ENCODE measurements at places on chromosomes 12 and 14. TPM values are rescaled to one million over a fixed set of nuclear protein-coding genes. Genes with fewer than 3 reads are reported as not detected.

DNA sequence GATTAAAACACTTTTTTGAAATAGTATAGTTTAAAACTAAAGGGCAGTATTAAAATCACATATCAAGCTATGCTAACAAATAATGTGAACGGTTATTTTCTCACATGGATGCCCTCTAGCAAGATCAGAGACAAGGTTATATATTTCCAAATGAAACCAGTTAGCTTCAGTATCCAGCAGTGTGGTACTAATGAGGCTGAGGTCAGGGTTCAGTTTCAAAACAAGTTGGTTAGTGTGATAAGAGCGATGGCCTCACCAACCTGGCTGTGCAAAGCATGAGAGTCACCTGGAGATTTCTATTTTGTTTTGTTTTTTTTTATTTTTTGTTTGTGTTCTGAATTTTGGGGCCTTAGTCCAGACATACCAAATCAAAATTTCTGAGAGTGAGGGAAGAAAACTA is 352.2 kb upstream of the KITLG start:
- no peak for DNase-seq

- no peak for DNase-seq
These were observed 52.6 kb upstream of the STRN3 start for GRCh38 chr14:31078766-31079165.

DNA sequence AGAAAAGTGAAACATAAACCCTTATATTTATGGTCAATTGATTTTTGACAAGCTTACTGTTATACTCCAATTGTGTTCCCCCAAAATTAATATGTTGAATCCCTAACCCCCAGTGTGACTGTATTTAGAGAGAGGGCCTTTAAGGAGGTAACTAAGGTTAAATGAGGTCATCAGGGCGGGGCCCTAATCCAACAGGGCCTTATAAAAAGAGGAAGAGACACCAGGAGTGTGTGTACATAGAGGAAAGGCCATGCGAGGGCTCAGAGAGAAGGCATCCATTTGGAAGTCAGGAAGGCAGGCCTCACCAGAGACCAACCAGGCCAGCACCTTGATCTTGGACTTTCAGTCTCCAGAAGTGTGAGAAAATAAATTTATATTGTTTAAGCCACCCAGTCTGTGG is 6.5 kb upstream of the VTI1B start:
- DNase-seq: no peak

DNA sequence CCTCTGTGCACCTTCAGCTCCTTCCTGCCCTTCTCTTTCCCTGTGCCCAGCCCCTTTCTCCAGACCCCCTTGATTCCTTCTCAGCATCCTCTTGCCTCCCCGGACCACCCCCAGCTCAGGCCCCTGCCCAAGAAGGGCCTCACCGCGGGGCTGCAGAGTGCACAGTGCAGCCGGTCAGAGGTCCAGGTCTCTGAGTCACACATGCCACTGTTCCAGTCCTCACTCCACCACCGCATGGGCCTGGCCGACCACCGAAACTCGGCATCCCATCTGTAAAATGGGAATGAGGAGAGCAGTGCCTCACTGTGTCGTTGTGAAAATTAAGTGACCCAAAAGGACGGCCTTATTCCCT is 13.3 kb downstream of the BDKRB1 start:
- no peak for DNase-seq

Gene MYBPC1
- 0.15 TPM for polyA plus RNA-seq

GRCh38 chr12:49974231-49974675 is 1.5 kb downstream of the AQP6 start:
- DNase-seq: no peak

GRCh38 chr14:35298351-35298750 is 6.2 kb downstream of the PSMA6 start:
- no peak for DNase-seq

DNA sequence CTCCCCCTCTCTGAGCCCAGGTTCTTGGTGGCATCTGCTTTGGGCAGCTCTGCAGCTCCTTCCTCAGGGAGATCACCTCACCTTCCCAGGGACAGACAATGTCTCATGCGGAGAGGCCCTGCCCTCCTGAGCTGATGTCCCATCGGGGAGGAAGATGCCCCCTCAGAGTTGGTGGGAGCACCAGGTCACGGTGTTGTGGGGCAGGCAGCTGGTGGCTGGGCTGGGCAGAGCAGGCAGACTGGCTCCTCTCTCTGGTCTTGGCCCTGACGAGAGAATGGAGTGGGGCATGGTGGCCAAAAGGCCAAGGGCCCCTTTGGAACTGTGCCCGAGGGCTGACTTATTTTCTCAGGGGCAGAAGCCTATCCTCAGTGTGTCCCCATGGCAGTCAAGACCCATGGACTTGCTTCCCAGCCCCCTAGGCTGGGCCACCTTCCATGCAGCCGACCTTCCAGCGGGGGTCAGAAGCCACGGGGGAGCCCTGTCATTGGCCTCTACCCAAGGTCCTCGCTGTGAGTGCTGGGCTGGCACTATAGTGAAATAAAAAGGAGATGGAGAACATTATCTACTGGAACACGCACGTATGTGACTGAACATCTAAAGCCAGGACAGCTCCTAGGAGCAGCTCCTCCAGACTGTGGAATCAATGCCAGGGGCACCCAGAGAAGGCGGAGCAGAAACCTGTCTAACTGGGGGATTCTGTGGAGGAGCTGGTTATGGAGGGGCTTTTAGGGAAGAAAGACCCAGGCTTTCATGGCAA is 21.9 kb downstream of the PPP2R5C start:
- DNase-seq: no peak

- no peak for DNase-seq
These were observed 24.5 kb downstream of the NELL2 start for GRCh38 chr12:44851586-44851985.

DNA sequence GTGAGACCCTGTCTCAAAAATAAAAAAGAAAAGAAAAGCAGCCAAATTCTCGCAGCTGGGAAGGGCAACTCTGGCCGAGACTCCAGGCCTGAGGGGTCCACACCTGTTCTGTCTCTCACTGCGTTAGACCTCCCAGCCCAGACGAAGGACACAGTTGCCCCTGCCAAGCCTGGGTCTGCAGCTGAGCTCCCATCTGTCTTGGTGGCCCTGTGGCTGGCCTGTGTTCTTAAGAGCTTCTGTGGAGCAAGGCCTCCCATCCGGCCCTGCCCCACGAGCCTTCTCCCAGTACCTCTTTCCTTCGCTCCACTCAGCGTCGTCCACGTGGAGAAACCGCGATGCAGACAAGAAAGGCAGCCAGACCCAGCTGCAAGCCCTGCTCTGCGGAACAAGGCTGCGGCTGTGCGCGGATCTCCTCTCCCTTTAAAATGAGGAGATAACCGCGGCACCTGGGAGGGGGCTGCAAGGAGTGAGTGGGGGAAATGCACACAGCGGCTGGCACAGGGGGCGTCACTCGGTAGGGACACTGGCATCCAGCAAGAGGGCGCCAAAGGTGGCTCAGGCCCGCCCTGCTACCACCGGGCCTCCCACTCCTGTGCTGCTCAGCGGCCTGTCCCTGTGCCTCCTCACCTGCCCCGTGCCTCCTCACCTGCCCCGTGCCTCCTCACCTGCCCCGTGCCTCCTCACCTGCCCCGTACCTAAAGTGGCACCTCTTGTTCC is 42.4 kb downstream of the LRRC74A start:
- no peak for DNase-seq

DNA sequence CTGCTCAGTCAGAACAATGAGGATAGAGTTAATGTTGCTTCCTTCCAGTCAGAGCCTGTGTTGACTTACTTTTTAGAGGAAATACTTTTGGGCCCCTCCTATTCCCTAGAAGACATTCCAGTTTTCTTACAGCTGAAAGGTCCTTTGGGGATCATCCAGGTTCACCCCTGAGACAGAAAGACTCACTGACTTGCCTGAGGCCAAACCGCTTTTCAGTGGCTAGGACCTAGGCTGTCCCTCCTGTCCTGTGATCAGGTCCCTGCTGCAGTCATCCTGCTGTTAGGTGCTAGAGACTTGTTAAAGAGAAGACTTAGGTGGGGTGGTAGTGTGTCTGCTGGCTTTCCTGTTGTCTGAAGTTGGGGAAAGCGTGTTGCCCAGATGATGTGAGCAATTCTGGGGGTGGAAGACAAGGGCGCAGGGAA is 39.6 kb downstream of the SUSD6 start:
- DNase-seq: no peak

Gene TAS2R50
- polyA plus RNA-seq: not detected

Gene DIO2
- 0.52 TPM for polyA plus RNA-seq

GRCh38 chr14:104936361-104937155 is 11.9 kb downstream of the PLD4 start:
- DNase-seq: no peak

Gene EPYC
- 0.09 TPM for polyA plus RNA-seq

GRCh38 chr14:101813171-101813759 is 51.8 kb downstream of the PPP2R5C start:
- DNase-seq: no peak

- DNase-seq: no peak
These were observed 87.5 kb downstream of the EPS8 start for GRCh38 chr12:15701631-15702156.

GRCh38 chr14:72275242-72275641 is 343.0 kb downstream of the RGS6 start:
- DNase-seq: no peak

- DNase-seq: no peak
These were observed 10.4 kb upstream of the KRT7 start for GRCh38 chr12:52222692-52223091.

Gene TAS2R46
- 0.22 TPM for polyA plus RNA-seq

DNA sequence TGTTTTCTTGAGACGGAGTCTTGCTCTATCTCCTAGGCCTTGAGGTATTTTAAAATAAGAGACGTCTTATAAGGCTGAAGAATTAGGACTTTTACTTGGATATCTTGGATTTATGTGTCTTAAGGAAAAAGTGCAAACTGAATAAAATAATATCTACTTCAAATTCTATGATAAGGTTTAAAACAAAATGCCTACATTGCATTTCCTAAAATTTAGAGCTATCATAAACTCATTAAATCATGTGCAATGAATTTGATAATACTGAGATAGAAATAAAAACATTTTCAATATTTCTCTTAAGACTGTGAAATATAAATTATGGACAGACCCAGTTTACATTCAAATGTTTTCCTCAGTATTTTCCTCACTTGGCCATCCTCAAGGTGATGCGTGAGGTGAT is 729.5 kb upstream of the LMO3 start:
- no peak for DNase-seq

GRCh38 chr14:74630881-74631690 is 19.0 kb upstream of the LTBP2 start:
- DNase-seq: no peak

- no peak for DNase-seq
These were observed 1106.0 kb downstream of the BCL11B start for GRCh38 chr14:98165976-98166375.

GRCh38 chr14:98174041-98174440 is 1098.0 kb downstream of the BCL11B start:
- DNase-seq: no peak

DNA sequence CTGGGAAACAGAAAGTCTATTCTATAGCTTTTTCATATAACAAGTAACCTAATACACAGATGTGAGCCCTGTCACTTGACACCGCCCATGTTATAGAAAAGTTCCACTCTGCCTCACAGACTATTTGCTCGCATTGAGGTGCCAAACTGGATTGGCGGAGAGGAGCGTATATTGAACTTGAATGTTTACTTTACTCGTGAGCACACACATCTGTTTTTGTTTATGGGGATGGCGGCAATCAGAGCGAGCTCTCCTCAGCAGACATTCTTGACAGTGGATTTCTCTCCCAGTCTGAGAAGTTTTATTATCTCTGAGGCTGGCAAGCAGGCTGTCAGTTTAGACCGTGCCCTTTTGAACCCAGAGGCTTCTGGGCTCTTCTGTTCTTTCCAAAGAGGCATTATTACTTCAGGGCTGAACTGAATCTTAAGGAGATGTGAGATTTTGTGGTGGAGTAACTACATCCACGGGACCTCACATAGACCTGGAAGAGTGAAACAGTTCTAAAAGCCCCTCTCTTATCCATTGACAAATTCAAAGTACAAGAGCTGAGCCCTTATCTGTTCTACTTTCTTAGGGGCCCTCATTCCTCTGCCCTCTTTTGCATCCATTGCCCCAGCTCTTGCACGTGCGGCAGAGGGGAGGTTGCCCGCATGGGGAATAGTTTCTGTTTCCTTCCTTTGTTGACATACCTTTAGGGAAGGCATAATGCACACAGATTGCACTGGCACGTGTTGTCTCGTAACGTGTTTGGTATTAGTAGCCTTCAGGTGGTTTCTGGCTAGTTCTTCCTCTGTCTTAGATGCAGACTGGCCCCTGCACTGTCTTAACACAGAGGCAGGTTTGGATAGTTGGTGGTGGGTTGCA is 68.2 kb downstream of the DRAM1 start:
- no peak for DNase-seq

DNA sequence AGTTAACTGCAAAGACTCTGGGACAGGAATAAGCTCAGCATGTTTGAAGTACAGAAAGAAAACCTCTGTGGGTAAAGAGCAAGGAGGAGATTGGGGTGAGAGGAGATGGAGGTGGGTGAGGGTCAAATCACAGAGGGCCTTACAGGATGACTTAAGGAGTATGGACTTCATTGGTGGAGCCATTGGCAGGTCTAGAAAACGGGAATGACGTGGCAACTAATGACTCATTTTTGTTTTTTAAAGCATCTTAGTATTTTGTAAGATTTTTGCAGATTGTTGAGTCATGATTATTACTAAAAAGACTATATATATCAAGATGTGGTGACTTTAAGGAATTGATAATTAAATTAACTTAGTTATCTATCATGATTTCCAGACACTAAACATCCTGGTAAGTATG is 18.5 kb downstream of the UTP20 start:
- no peak for DNase-seq

Gene GPR132
- polyA plus RNA-seq: 0.48 TPM

Gene GNG2
- polyA plus RNA-seq: 92.0 TPM

Gene HOTAIR
- 4.1 TPM for polyA plus RNA-seq

Gene ERP27
- polyA plus RNA-seq: 29.1 TPM

Gene TAS2R7
- polyA plus RNA-seq: not detected

GRCh38 chr12:2690348-2691005 is 104.3 kb upstream of the FKBP4 start:
- no peak for DNase-seq

Gene KLHL33
- 0.30 TPM for polyA plus RNA-seq

DNA sequence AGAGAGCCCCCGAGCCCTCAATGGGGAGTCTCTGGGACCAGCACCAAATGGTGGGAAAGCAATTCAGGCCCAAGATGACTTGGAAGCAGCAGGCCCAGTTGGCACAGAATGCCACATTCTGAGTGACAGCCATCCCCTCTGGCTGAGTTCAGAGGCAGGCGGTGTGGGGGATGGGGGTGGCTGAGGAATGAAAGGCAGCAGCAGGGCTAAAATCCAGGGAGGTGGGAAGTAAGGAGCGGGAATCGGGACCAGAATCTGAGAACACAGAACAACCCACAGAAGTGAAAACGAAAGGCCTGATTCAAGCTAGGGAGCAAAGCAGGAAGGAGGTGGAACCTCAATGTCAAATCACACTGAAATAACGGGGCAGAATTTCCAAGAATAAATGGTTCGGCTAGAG is 171.2 kb downstream of the CALM1 start:
- DNase-seq: no peak

- no peak for DNase-seq
These were observed 42.4 kb upstream of the CCDC175 start for GRCh38 chr14:59619061-59619460.

DNA sequence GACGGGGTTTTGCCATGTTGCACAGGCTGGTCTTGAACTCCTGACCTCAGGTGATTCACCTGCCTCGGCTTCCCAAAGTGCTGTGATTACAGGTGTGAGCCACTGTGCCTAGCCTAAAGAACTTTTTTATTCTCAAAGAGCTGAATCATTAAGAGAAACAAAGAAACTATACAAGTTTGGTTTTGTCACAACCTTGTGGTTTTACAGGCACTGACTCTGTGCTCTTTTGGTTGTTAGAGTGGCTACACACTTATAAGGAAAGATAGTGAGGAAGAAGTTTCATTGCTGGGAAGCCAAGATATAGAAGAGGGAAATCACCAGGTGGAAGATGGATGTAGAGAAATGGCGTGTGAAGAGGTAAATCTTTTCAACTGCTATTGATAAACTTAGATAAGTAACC is 10.1 kb upstream of the DNAH10 start:
- no peak for DNase-seq

Gene KCNJ8
- polyA plus RNA-seq: 19.3 TPM

All from right renal pelvis (tissue), 4 donors.